ENCODE measurements at places on chromosomes 1 and 21.
A peak's percentile ranks its signal among the peaks of the same experiment; 100 is the strongest.

DNA sequence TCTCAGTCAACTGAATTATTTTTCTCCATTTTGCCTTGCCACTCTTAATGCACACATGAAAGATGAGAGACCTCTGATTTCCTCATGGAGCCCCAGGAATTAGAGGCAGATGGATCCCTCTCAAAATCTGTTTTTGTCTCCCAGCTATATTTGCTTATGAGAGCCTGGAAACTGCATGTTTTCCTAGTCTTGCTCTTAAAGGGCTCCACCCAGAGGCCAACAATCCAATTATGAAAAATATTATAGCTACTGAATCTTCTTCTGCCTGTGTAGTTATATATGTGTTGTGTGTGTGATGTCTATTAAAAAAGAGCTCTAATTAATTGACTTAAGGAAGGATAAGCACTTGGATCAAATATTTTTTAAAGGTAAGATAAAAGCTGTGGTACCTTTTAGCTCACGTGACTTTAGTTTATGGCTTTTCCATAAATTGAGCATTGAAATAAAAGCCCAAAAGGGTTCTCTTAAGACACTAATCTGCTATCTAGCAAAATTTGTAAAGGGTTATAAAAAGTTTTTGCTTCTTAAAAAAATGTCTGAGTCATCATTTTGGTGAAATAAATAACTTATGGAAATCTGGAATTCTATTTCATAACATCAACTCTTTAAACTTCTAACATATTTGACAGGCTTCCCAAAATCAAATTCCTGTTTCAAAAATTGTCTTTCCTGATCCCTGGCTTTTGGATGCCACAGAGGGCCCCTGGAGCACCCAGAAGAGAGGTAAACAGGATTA is 31.2 kb upstream of the TSPEAR start:
- DNase-seq = no peak

DNA sequence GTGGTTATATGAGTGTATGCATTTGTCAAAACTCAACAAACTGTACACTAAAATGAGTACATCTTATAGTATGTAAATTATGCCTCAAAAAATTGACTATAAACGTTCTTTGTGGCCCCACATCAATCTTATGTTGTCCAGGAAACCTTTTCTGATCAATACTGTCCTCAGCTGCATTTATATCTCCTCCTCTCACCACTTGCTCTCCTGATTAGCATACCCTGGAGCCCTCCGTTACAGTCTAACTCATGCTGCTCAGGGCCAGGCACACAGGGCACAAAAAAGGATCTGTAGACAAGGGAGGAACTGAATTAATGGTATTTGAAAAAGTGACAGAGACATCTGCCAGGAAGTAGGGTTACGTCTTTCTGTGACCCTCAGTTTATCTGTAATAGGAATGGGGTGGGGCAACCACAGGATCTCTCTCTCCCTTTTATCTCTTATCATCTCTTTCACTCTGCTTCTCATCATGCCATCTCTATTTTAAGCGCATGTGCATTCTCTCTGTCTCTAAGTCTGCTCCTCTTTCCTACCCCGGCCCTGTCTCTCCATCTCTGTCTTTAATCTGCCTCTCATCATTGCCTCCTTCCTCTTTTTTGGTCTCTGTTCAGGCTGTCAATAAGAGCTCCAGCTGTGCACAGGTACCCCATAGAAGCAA is 7.0 kb upstream of the TAL1 start:
- DNase-seq = no peak

GRCh38 chr21:27149034-27149433 is 182.1 kb upstream of the ADAMTS5 start:
- DNase-seq = no peak

DNA sequence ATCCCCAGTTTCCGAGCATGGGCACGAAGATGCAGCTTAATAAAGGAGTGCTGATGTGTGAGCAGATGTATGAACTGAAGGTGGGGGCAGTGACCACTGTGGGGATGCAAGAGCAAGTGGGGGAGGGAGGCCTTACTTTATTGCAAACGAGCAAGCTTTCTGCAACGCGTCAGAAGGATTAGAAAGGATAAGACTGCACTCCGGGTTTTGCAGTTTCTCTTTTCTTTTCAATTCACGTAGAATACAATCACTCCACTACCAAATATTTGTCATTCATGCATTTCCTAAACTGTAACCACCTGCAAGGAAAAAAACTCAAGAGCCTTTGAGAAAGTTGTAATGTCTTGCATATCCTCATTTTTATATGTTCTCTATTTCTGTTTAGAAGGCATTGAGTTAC is 4.3 kb upstream of the OR2C3 start:
- DNase-seq = no peak

DNA sequence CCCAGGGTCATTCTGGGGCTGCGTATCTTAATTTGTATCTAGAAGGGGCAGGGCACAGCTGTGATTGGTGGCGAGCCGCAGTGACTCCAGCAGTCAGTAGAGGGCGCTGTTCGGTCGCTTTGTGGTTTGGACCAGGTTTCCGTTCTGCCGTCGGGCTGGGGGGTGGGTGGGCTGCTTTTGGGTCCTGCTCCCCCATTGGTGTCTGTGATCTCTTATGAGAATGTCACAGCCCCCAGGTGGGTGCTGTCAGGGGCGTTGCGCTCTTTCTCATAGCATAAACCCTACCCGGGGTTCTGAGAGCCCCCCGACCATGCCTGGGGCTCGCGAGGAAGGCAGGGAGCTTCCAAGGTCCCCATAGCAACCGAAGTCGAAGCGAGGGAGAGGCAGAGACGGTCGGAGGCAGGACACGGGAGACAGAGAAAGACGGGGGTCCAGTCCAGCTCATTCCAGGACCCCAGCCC is 5.4 kb downstream of the TFF3 start:
- DNase-seq = no peak

GRCh38 chr1:87220993-87221392 is 107.7 kb upstream of the LMO4 start:
- DNase-seq = peak; percentile 58

DNA sequence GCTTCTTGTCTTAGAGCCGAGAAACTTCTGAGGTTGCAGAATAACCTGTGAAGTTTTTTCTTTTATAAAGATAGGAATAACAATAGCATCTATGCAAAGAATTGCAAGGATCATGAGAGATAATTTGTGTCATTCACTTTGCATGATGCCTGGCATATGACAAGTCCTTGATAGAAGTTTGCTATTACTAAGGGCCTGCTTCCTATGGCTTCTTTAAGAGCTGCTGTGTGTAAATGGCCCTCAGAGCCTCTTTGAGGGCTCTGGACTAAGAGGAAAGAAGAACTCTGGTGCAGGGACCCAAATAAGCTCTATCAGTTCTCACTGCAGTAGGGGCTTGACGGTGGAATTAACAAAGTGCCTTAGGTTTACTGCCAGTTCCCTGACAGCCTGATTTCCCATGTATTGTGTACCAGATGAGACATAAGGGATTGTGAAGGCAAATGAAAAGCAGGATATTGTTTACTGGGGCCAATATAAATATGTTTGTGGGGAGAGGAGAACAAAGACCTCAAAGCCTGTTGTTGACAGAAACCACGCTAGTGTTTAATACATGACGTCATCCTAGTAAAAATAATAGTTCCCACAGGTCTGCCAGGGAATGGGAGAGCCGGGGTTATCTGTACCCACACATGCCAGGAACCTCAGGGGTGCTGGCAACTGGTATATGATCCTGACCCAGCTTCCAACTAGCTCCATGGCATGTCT is 131.2 kb upstream of the UBE2U start:
- DNase-seq = no peak

DNA sequence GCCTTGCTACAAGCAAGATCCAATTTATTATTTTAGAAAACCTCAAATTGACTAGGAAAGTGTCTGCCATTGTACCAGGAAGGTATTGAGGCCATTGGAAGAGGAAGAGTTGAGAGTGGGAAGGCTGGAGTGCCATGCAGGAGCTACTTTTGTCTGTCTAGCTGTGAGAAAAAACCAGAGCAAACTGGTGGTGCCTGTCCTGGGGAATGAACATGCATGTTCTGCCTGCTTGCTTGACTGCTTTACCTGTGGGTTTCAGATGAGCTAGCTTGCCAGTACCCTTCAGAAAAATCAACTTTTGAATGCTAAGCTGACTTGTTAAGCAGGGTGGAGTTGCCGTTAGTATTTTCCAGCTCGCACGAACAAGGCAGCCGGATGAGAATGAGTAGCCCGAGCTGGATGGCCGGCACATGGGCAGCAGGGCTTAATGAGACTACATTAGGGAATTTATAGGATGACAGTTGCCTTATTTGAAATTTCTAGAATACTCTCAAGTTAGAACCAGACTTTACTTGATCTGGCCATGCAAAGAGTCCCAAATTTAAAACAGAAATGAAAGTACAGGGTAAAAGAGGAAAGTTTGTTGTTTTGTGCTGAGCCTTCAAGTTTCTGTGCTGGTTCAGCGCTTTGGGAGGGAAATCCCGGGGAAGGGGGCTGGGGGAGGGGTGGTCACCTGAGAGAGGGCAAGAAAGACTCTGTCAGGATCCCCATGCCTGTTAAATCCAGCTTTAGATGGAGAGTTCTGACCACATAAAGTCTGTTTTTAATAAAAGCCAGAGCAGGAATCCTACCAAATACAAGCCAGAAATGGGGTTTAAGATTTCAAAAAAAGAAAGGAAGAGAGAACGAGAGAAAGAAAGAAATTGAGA is 29.6 kb upstream of the C1orf105 start:
- no peak for DNase-seq

DNA sequence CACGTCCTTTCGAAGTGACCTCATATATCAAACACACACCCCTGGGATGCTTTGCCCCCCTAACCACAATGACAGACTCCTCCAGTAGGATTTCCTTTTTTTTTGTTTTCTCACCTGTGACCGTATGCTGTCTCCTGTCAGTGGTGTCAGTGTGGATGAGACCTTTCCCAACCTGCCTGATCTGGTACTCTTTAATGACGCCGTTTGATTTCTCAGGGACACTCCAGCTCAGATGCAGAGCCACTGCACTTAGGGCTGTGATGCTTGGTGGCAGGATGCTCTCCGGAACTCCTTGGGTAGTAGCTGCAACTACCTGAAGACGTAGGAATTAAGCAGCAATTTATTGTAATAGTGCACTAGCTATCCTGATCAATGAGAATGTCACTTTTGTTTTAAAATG is 212.6 kb downstream of the KCTD3 start:
- no peak for DNase-seq

DNA sequence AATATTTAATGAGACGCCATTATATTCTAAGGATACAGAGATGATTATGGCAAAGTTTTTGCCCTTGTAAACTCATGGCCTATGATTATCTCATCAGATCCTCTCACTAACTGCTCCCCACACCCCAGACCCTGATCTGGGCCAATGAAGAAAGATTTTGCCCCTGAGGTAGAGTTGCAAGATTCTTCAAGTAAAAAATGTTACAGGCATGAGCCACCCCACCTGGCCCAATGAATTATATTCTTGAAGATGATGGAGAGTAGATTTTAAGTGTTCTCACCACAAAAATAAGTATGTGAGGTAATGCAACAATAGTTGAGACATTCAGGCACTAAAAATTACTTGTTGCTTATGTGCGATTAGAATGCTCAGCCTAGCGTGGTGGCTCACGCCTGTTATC is 1.8 kb upstream of the CNR2 start:
- DNase-seq = no peak

DNA sequence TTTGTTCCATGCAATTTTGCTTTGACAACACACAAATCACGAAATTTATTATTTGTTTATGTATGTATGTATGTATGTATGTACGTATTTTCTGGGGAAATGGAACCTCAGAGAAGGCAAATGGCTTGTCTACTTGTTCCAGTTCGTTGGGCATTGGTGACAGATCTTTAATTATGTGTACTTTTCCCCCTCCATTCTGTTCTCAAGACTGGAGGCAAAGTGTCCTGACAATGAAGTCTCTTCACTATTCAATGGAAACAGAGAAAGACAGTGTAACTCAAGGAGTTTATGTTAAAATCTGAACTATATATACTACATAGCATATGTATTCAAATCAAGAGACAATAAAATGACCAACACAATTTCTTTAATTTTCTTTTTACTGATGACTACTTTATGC is 245.7 kb upstream of the PTBP2 start:
- DNase-seq = no peak

DNA sequence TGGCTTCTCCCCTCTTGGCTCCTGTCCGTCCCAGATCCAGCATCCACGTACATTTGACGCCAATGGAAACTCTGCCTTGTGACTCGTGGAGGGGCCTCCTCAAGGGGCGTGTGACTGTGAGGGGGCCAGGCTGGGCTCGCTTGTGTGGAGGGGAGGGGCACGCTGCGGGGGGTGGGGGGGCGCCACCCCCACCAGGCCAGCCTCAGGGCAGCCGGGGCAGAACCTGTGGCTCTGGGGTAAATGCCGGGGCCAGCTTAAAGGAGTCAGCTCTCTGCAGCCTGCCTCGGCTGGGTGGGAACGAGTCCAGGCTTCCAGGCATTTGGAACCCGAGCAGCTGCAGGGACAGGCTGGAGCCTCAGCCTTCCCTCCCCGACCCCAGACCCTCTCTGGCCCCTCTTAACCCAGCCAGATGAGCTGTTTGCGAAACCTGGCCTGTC is 94.1 kb downstream of the SIK1 start:
- DNase-seq = no peak

Measured in kidney epithelial cell (primary cell).